ENCODE measurements at places on chromosomes 2 and 18.
A peak's percentile ranks its signal among the peaks of the same experiment; 100 is the strongest.

DNA sequence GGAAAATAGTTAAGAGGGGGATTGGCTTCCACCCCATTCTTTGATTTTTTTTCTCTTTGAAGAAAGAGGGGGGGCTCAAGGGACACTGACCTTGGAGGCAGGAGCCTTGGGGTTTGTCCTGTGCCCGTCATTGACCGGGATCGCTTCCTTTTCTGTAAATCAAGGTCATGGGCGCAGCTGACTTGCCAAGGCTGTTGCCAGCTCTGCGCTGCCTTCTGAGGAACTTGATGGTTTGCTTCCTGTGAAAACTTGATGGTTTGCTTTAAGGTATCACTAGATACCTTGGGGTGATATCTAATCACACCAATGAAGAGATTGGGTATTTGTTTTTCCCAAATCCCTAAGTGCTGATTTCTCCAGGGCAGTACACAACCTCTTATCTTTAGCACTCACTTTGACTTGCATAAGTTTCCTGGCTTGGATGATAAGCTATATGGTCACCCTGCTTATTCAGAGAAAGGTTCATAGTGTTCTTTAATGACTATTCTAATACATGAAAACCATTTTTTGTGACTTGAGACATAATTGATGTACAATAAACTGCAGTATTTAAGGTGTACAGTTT, 56.0 kb downstream of the DGKD start:
- DNase-seq, result no peak

DNA sequence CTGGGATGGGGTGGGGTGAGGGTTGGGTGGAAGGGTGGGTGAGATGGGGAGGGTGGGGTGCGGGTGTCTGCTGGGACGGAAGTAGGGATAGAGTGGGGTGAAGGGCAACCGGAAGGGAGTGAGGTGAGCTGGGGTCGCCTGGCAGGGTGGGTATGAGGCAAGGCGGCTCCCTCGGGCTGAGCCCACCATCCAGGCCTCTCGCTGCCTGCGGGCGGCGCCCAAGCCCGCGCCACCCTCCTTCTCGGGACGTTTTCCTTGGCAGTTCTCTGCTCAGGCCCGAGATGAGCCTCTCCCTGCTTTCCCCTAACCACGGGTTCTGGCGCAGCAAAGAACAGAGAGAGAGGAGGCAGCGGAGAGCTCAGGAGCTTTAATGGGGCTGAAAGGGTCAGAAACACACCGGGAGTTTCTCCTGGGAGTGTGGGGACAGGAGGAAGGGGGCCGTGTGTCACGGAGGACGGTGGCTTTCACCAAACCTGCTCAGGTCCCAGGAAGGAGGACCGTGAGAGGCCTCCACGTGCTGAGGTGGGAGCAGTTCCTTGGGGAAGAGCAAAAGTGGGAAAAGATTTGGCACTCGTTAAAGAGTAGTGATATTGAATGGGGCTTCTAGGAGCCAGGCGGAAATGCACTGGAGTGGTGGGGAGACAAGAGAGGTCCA, 4.1 kb downstream of the FEV start:
- no peak for DNase-seq

DNA sequence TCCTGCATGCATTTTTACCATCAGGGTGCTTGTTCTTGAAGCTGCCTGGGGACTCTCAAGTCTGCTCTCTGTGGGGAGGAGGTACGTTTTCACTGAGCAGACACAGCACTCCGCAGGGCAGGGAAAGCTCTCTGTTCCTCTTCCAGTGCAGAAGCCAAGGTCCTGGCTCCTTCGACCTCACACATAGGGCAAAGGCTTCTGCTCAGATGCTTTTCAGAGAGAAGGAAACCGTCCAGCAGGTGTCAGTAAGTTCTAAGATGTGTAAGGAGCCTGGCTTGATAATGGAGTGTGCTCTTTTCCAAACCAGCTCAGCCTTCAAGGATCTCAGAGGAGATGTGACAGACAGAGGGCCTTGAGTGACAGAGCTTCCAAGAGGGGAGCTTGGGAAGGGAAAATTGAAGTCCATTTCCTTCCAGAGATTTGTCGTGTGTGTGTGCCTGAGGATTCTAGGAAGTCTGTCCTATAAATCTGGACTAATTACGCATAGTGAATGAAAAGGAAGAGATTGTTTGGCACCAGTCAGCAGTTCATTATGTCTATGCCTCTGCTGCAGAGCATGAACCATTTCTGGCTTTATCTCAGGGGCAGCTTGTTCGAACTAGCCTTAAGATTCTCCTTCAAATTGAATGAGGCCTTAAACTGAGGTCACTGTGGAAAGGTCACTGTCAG, 67.3 kb upstream of the UPP2 start:
- DNase-seq, result no peak

GRCh38 chr18:63074981-63075404, 244.6 kb downstream of the BCL2 start:
- peak; percentile 28 for DNase-seq

DNA sequence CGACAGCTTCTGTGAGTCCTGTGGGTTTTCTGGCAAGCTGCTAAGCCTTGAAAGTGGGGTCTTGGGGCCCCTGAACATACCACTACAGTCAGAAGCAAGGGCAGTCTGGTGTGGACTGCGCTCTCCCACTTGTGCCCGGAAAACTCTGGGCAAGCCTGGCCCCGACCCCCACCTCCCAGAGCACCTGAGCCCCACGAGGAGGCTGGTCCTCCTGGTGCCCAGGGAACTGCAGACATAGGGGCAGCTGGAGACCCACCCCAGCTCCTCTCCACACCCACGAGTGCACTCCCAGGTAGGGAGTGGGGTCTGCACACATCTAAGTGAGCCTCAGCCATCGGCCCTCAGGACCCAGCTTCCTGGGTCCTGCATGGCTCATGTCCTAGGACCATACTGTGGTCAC, 16.2 kb upstream of the GPC1 start:
- DNase-seq, result no peak

GRCh38 chr2:99624677-99625076, 134.9 kb upstream of the REV1 start:
- no peak for DNase-seq

DNA sequence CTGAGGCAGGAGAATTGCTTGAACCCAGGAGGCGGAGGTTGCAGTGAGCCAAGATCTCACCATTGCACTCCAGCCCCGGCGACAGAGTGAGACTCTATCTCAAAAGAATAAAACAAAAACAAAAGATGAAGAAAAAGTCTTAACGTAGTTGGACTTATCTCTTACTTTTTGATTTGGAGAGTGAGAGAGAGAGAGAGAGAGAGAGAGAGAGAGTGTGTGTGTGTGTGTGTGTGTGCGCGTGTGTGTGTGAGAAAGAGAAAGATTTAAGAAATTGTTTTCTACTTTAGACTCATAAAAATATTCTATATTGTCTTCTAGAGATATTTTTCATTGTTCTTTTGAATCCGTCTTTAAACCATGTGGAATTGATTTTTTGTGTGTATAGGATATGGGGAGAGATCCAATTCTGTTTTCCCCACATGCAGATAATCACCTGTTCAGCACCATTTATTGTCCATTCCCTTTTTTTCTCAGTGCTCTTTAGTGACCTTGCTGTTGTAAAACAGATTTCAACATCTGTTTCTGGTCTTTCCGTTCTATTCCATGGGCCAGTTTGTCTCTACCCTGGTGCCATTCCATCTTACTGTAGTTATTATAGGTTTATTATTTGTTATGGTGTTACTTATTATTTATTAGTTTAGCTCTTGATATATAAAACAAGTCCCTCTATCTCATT, 53.5 kb downstream of the KCMF1 start:
- DNase-seq, result no peak

DNA sequence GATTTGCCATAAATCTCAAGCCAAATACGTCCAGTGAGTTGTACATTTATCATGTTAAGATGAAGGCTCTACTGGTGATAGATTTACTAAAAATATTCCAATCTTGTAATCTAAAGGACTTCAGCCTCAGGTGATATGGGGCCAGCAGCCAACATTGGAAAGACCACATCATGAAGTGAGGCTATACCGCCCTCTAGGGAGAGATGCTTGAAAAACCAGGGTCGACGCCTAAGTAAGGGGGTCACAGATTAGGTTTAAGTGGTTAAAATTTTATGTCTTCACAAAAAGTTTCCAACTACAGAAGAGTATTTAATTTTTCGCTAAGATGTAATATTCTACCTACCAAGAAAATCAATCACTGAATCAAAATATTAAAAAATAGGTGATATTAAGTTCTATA, 33.3 kb downstream of the DOCK10 start:
- DNase-seq, result no peak

- no peak for DNase-seq
Measured at GRCh38 chr2:148375214-148375613, 269.3 kb upstream of the EPC2 start.

DNA sequence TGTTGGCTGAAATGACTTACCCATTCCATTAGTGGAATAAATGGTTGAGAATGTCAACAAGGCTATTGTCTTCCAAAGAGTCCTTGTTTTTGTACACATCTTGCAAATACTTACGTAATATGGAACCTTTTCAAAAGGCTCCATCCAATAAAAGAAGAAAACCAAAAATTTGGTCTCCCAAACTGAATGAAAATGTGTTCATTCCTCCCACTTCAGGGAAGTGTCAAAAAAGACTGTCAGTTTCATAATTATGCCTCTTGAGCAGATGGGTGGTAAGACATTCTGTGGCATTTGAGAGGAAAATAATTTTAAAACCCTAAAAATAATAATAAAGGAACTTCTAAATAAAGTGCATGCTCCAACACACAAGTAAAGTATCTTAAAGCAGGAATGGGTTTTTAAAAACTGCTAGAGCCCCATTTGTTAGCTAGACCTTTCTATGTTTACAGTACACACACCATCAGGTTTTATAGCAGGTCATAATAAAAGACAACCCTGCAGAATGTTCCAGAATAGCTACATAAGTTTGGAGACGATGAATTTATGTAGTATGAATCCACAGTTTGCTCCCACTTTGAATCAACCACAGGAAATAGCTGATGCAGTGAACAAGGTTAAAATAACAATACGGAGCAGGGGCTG, 843.7 kb downstream of the LRRTM4 start:
- no peak for DNase-seq

GRCh38 chr2:96157649-96158553, 12.7 kb upstream of the DUSP2 start:
- peak; percentile 49 for DNase-seq

- no peak for DNase-seq
Measured at GRCh38 chr18:46649071-46649862, 7.8 kb downstream of the LOXHD1 start.

GRCh38 chr2:232329716-232330067, 48.9 kb upstream of the ALPP start:
- DNase-seq, result no peak

GRCh38 chr2:203590496-203590895, 55.4 kb upstream of the RAPH1 start:
- DNase-seq, result no peak

DNA sequence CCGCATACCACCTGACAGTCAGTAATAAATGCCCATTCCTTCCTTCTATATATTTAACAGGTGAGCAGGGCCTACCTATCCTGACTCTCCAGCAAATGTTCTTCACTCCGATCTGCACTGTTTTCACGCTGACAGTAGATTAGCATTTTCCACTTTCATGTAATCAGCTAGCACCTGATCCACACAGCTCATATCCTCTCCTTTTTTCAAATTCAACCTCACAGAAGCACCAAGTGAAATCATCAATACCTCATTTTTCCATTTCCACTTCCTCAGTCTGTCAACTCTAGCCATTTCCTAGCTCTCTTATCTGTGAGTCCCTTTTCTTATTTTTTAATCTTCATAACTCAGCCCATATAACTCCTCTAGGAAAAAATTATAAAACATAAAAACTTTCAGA, 402.8 kb downstream of the ZEB2 start:
- no peak for DNase-seq

DNA sequence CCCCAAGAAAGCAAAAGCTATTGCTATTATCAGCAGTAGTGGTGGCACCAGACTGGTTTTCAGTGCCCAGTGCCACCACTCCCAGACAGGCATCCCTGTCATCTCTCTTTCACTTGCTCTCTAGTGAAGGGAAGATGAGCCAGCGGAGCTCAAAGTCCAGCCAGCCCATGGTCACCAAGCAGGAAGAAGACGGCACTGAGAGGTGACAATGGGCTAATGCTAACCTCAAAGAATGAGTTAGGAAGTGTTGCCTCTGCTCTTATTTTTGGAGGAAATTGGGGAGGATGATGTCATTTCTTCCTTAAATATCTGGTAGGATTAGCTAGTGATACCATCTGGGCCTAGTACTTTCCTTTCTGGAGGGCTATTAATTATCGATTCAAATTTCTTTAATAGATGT, 1.7 kb downstream of the SP140 start:
- DNase-seq, result no peak

- no peak for DNase-seq
Measured at GRCh38 chr2:17879137-17879912, 858 bp downstream of the KCNS3 start.

DNA sequence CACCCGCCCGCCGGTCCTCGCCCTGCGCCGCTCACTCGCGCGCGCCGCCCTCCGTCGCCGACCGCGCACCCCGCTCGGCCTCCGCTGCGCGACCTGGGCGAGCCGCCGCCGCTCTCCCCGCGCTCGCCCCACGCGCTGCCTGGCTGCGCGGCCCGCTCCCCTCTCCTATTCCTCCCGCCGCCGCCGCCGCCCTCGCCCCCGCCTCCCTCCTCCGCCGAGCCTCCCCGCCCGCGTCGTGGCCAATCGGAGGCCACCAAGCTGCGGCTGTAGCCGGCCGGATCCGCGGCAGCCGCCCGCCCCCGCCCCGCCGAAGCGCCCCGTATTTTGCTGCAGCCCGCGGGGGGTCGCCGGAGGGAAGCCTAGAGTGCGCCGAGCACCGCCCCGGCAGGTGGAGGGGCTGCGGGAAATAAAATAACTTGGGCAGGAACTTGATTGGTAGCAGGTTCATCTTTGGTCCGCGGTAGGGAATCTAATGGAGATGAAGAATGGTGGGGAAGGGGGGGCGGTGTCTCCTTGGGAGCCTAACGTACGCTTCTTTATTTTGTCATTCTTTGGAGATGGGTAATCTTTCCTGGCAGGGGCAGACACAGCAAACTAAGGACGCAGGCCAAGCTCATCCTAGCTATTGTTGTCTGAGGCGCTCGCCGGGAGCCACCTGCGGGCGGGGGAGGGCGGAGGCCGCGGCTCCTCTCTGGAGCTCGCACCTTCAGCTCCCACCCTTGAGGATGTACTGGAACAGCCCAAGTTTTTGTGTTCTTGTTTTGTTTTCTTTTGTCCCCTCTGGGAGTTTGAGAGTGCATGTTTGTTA, 1.1 kb upstream of the CDH2 start:
- DNase-seq, result no peak

- no peak for DNase-seq
Measured at GRCh38 chr2:219453671-219454590, 19.3 kb downstream of the SPEG start.

- DNase-seq, result no peak
Measured at GRCh38 chr2:143577489-143577888, 448.3 kb downstream of the ARHGAP15 start.

DNA sequence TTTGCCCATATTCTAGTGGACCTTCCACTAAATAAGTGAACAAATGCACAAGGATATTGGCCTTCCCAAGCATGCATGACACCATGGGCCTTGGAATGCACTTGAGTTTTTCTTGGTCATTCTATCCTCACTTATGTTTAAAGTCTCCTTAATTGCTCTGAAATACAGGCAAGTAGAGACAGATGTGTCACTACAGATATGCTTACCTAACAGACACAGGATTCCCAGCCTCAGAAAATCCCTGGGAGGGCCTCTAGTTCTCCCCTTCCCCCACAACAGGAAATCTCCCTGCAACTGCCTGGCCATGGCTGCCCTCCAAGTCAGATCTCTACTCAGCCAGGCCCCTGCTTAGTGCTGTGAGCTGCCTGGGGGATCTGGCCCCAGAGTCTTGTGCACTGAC, 445.2 kb downstream of the IRS1 start:
- DNase-seq, result no peak

Data from activated T-helper 1 cell treated with anti-CD3 and anti-CD28 coated beads, Interleukin-2, amount 50 U/mL, for 16 hours (primary cell).